ENCODE measurements at places on chromosomes 16 and 17.

DNA sequence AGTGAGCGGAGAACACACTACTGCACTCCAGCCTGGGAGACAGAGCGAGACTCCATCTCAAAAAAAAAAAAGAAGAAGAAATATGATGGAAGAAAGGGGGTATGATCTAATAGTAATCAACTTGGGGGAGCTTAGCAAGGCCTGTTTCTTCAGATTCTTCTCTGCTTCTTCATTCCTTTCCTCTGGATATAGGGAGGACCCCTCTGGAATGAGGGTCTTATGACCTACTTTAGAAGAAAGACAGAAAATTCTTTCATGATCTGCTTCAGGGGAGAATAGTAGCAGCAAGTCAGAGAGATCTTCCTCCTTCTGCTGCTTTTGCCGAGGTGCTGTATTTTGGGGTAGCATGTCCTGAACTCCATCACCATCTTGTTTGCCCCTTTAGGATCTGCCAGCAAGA is 44.9 kb upstream of the ETV4 start:
- DNase-seq: no peak

- no peak for DNase-seq
These were observed 1466.0 kb downstream of the CDH11 start for GRCh38 chr16:63655846-63656245.

GRCh38 chr17:32732900-32733299 is 144.0 kb downstream of the MYO1D start:
- DNase-seq: peak; percentile 42

DNA sequence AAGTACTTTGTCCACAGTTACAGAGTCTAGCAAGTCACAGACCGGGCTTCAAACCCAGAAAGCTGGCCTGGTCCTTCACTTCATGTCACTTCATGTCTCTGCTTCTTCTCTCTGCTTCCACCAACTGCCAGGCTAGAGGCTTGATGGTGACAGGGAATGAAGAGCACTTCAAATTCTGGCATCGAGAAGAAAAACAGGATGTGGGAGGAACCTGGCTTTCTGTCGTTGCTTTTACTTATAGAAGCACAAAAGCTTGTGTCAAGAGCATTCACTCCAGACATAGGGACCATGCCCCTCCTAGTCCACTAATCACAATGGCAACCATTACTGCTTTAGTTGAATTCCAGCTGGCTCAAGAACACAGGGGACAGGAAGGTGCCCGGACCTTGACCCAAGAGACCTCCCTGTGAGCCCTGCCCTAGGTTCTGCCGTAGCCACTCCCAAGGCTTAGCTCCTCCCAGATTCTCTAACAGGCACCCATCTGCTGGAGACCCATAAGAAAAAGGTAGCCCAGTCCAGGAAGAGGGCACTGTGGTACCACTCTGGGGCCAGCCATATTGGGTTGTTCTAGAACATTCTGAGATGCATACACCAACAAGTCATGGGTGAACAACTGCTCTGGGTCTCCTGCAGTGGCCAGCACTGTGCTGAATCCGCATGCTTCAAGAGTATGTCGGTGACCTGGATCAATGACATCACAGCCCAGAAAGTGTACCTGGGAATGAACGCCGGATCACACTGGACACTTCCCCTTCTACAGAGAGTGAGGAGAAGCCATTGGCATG is 181.8 kb downstream of the C16orf95 start:
- no peak for DNase-seq

DNA sequence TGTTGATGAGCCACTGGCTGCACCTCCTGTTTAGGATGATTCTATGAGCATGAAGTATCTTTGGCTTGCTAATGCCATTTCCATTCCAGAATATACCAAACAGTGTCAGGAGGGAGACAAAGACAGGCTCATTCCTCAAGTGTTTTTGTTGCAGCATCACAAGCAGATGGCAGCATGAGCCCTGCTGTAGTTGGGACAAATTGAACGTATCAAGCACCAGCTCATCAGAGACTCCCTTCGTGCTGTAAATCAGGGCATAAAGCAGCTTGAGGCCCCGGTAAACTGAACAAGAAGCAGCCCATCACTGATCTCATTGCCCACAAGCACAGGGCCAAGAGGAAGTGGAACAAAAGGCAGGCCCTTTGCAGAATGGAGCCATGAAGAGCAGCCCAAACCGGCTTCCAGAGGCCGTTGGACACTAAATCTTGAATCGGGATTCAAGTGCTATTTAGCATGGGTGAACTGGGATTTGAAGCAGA is 45.9 kb upstream of the HS3ST3A1 start:
- peak; percentile 63 for DNase-seq

DNA sequence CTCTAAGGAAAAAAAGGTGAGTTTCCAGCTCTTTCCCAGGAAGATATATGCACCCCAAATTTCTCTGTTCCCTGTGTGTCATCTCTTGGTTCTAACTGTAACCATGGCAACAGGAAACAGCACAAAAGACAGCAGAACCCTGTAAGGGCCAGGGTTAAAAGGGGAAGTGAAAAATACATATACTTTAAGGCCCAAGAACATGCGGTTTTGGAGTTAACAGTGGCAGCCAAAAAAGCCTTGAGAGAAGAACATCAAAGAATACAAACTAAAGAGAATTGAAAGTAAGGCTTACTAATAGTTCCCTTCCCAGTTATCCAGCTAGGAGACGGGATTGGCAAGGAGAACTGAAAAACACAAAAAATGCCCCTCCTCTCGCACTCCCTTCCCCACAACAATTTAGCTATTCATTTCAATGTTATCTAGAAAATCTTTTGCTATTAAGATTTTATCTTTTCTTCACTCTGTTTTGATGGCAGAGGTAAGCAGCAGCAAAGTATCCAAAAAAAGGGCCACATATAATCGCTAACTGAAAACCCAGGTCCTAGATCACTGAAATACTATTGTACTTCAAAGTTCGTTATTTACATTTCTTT is 1.5 kb downstream of the SPOP start:
- peak; percentile 85 for DNase-seq

DNA sequence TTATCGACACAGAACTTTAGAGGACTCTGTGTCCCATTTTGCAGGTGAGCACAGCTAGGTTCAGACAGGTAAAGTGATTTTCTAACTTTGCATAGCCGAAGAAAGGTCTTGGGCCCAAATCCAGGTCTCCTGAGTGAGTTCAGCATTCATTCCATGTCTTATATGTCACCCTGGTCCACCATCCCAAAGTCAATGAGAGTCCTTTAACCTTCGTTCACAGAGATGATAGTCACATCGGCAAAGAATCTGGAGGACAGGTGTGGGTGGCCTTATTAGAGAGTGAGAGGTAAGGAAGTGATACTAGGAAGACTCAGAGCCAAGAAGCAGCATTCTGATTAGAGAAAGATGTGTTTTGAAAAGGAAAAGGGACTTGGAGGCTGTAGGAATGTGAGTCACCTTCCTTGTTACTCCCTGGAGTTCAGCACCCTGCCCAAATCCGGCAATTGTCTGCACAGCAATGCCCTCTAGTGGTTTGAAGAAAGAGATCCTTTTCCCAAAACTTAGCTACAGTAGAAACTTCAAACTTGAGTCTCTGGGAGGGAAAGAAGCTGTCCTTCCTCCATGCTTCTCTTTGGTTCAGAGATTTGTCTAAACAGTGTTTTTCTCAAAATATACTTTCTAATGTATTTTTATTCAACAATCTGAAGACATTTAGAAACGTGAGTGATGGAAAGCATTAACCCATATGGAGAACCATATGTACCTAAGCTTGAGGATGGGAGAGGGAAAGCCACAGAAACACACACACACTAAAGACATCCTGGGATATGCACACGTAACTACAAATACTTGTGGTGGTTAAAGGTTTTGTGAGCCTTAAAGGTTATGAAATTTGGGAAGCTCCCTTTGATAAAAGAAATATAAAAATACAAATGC is 96.4 kb upstream of the SHISA6 start:
- peak; percentile 53 for DNase-seq

DNA sequence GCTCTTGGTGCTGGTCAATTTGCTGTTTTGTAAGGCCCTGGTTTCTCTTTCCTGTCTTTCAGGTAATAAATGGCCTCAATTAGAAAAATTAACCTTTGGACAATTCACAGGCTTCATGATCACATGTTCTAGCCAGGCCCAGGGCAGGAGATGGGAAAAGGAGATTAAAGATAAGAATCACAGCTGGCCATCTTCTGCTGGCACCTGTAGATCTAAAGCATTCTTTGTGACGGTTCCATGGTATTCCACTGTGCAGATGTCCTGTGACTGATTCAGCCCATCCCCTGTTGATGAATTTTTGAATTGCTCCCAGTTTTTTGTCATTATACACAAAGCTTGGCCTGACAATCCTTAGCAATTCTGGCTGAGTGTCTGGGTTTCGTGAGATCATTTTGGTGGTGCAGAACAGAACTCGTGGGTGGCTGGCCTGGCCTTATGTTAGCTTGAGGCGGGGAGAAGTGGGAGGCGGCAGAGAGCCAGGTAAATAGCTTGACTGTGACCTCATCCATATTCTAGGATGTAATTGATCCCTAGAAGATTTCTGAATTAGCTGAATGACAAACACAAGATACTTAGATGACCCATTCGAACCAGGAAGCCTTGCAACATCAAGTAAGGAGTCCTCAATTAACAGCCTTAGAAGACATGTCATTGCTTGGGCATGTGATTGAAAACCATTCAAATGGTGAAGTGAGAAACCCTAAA is 14.1 kb downstream of the TMC5 start:
- no peak for DNase-seq

GRCh38 chr16:73457851-73458250 is 409.9 kb upstream of the ZFHX3 start:
- no peak for DNase-seq

GRCh38 chr17:65776890-65777289 is 215.4 kb upstream of the AXIN2 start:
- no peak for DNase-seq

GRCh38 chr17:63483655-63484575 is 7.1 kb downstream of the ACE start:
- DNase-seq: no peak

DNA sequence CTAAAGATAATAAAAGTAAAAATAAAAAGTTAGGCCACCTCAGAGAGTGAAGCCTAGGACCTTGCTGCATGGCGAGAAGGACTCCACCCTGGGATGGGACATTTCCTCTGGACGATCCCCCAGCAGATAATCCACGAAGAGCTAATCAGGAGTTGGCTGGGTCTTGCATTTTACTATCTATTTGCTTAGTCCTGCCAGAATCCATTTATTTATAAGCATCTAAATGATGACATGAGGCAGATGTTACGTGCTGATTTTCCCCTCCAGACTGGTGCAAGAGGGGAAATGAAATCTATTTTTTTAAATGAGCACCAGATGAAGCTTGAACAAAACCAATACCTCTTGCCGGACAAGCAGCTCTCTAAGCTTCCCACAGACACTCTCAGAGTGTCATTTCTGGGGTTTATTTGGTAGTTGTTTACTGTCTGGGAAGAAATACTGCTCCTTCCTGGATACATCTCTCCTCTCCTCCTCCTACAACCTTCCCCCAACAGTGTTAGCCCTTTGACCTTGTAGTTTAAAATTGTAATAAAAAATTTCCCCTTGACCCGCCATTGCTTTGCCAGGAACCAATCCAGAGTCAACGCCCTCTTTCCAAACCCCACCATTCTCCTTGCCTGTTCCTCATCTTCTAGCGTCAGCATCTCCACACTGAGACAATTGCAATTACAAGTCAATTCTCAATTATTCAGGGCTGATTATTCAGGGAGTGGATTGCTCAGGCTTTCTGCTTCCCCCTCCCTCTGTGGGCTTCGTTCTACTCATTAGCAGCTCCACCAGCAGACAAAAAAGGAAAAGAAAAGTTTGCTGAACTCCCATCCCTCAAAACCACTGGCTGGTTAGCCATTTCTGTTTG is 63.0 kb downstream of the GSG1L start:
- DNase-seq: no peak

GRCh38 chr17:82859431-82860403 is 19.9 kb upstream of the ZNF750 start:
- no peak for DNase-seq

- no peak for DNase-seq
These were observed at the start of gene RSKR for GRCh38 chr17:28613931-28614381. RSKR (minus strand) TSS chr17:28614185; CDS start chr17:28614161, 24 bp downstream.

DNA sequence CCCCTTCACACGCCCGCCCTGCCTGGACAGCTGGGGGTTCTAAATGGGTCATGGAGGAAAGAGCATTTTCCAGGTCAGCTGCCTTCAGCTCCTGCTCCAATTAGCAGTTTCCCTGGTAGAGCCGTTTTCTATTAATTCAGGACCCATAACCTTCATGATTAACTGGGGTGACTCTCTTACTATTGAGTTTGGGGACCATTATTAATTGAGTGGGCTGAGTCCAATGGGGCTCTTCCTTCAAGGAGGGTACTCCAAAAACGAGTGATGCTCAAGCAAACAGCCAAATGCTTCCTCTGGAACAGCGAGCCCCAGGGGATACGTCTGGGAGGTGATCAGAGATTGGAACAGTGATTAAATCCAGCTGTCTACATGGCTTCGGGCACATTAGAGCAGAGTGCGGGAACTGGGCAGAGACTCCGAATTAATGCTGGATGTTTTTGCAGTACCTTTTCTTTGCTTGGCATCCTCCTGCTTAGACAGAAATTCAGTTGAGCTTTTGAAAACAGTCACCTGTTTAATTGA is 68.1 kb upstream of the CACNG3 start:
- DNase-seq: no peak

GRCh38 chr16:12016291-12016947 is 39.9 kb downstream of the SNX29 start:
- no peak for DNase-seq
